ENCODE measurements at places on chromosomes 13 and 19.

- no peak for DNase-seq
These were observed 20.5 kb upstream of the IGFL1 start for GRCh38 chr19:46209051-46209450.

GRCh38 chr13:21717817-21718216 lies 46.9 kb downstream of the FGF9 start:
- no peak for DNase-seq

DNA sequence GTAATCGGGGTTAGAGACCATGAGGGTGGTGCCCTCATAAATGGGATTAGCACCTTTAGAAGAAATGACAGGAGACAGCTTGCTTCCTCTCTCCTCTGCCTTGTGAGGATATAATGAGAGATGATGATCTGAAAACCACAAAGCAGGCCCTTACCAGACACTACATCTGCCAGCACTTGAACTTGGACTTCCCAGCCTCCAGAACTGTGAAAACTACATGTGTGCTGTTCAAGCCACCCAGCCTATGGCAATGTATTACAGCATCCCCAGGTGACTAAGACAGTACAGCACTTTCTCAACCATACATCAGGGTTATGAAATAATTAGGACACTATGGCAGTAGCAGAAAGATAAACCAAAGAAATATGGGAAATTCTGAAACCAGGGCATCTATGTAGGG lies 7.4 kb downstream of the ZNF564 start:
- DNase-seq = no peak

DNA sequence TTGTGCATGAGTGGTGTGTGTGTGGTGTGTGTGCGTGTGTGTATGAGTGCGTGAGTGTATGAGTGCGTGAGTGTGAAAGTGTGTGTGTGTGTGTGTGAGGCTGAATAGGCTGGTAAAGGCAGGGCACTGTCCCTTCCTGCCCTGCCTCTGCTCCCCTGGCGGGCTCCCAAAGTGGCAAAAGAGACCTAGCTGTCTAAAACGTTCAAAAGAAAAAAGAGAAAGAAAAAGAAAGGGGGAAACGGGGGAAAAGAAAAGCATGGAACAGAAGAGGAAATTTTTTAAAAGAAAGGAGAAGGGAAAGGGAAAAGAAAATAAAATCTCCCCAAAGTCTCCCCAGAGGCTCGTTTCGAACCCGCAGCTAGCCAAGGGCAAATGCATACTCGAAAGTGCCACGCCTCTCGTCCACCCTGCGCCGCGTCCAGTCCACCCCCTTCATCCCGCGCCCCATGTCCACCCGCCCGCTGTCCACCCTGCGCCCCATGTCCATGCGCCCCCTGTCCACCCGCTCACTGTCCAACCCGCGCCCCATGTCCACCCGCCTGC lies 37.0 kb upstream of the FLT1 start:
- no peak for DNase-seq

Measured in activated gamma-delta T cell (primary cell).